ENCODE measurements at places on chromosomes 2 and 18. TPM values are rescaled to one million over a fixed set of nuclear protein-coding genes. Genes with fewer than 3 reads are reported as not detected.

ADCYAP1 gene
- polyA plus RNA-seq, result 1.8 TPM

ZNF512 gene
- polyA plus RNA-seq, result 15.1 TPM

SRD5A2 gene
- polyA plus RNA-seq, result 0.15 TPM

SLC5A7 gene
- polyA plus RNA-seq, result 0.75 TPM

NT5DC4 gene
- polyA plus RNA-seq, result not detected

OTX1 gene
- not detected for polyA plus RNA-seq

DNA sequence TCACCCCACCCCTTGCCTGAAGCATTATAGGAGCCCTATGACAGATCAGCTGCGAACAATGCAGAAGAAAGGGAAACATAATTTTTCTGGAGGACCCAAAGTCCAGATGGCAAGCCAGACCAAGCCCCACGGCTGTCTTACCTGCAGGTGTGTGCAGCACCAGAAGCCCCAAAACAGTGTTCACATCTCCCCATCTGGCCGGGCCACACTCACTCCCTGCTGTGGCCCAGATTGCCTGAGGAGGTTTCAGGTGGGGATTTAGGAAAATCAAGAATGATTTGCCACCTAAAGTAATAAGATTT, 11.7 kb upstream of the STK17B start:
- DNase-seq, result no peak

- DNase-seq, result no peak
Measured at GRCh38 chr2:38873763-38874162, 2.0 kb downstream of the DHX57 start.

GRCh38 chr2:98356729-98357128, 10.5 kb downstream of the CNGA3 start:
- no peak for DNase-seq

DNA sequence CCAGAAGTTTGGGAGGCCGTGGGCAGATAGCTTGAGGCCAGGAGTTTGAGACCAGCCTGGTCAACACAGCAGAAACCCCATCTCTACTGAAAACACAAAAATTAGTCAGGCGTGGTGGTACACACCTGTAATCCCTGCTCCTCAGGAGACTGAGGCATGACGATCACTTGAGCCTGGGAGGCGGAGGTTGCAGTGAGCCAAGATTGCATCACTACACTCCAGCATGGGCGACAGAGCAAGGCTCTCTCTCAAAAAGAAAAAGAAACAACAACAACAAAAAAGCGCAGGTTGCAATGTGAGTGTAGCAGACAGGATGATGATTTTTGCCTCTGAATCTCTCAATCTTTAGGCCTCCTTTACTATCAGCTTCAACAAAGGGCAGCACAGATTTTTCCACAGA, 2.7 kb upstream of the USP14 start:
- no peak for DNase-seq

GRCh38 chr2:42430188-42430587, 63.6 kb downstream of the KCNG3 start:
- no peak for DNase-seq

DNA sequence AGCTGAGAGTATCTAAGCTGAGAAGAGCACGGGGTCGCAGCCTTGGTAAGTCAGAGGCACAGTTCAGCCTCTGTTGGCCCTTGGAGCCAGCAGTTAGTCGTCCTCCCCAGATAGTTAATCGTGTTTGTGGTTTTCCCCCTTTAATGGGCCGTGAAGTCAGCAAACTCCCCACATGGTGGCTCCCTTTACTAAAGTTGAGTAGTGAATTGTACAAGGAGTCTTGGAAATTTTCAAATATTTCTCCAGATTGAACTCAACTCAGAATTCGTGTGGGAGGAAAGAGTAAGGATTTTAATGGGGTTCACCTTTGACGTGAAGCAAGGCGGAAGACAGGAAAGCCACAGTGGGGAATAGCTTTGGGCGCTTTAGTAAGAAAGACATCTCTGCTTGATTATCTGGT, 2.4 kb upstream of the ADCYAP1 start:
- DNase-seq, result no peak

Measured in kidney (tissue), 22 donors.